Daoy (cell line): ENCODE measurements at places on chromosomes 1 and 21.
A peak's percentile ranks its signal among the peaks of the same experiment; 100 is the strongest.

- no peak for DNase-seq
These were observed 439.2 kb downstream of the PTBP2 start for GRCh38 chr1:97160818-97161217.

DNA sequence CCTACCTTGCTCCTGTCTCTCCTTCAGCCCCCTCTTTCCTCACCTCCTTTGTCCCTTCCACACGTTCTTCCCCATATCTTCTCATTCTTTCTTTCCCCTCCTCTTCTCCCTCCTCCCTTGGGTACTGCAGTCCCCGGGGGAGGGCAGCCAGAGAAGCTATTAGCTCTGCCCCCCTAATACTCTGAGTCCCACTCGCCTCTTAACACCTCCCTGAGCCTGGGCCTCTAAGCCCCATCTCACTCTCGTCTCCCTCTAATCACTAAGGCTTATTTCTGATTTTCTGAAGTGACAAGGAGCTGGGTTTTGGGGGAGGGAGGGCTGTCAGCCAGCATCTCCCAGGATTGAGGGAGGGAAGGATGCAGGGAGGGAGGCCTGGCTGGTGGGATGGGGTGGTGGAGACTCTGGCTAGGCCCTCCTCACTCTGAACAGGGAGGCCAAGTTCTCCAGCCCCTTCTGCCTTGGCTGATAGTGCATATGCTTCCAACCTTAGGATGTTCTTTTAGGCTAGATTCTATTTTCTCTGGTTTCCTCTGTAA lies 25.6 kb upstream of the DMBX1 start:
- no peak for DNase-seq

- DNase-seq, result no peak
These were observed 44.0 kb upstream of the PKN2 start for GRCh38 chr1:88640060-88640459.

DNA sequence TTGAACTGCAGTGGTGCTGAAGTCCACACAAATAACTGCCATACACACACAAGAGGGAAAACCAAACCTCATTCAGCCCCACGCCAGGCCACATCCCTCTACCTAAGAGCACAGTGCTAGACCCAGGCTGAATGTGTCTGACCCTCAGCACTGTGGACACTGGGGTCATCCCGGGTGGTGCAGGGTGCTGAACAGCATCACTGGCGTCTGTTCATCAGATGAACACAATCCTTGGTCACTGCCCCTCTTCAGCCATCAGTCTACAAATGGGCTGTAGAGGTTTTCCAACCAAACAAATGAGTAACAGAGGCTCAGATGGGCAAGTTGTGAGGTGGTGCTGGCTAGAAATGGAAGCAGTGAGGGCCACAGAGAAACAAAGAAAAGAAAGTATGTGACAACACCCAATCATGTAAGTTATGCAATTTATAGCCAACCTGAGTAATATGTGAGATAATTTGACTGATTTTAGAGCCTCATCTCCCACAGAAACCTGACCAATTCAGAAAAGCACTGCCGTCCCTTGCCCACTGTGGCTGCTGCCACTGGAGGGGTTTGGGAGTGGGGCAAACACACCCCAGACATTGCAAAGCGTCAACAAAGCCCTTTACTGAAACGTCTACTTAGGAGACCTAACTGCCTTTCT lies 27.9 kb downstream of the GNB1 start:
- DNase-seq, result no peak

GRCh38 chr1:13766592-13767564 lies 66.9 kb downstream of the PRDM2 start:
- no peak for DNase-seq

DNA sequence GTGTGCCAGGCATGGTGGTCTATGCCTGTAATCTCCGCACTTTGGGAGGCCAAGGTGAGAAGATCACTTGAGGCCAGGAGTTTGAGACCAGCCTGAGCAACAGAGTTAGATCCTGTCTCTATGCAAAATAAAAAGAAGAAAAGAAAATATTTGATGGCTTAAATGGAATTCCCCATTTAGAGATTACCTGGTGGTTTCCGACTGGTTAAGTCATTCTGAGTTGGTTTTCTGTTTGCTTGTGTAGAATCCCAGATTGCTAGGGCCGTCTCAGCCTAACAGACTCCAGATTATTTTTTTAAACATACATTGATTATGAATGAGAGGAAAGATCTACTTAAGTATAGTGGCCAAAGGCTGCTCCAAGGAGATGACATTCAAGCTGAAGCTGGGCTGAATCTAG lies 22.9 kb upstream of the LY9 start:
- DNase-seq, result no peak

GRCh38 chr1:199799116-199799515 lies 228.4 kb upstream of the NR5A2 start:
- no peak for DNase-seq

DNA sequence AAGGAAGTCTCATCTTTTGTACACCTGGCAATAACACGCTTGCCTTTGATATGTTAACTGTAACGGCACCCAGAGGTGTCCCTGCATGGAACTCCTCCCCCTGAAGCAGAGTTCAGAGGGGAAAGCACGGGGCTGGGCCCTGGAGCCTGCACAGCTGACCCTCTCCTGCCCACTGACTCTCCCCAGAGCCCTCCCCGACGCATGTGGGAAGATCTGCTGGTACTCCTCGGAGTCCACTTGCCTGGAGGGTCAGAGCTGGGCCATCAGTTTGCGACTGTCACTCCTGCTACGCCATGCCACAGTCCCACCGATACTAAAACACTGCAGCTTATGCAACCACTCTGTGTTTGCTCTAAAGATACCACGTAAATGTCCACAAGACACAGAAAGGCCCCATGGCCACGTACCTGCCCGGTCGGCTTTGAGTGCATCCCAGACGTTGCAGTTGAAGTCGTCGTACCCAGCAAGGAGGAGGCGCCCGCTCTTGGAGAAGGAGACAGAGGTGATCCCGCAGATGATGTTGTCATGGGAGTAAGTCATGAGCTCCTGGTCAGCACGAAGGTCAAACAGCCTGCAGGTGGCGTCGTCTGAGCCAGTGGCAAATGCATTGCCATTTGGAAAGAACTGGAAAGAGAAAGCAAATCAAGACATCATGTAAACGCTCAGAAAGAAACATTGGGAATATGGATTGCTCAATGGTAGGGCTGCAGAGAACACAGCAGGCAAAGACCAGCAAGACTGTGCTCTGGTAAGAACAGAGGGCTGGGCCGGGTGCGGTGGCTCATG lies 10.6 kb upstream of the NADK start:
- no peak for DNase-seq

- DNase-seq, result peak; percentile 31
These were observed 21.7 kb upstream of the IL12RB2 start for GRCh38 chr1:67285780-67286488.

GRCh38 chr1:172451002-172451443 lies 7.2 kb upstream of the PIGC start:
- DNase-seq, result peak; percentile 75

DNA sequence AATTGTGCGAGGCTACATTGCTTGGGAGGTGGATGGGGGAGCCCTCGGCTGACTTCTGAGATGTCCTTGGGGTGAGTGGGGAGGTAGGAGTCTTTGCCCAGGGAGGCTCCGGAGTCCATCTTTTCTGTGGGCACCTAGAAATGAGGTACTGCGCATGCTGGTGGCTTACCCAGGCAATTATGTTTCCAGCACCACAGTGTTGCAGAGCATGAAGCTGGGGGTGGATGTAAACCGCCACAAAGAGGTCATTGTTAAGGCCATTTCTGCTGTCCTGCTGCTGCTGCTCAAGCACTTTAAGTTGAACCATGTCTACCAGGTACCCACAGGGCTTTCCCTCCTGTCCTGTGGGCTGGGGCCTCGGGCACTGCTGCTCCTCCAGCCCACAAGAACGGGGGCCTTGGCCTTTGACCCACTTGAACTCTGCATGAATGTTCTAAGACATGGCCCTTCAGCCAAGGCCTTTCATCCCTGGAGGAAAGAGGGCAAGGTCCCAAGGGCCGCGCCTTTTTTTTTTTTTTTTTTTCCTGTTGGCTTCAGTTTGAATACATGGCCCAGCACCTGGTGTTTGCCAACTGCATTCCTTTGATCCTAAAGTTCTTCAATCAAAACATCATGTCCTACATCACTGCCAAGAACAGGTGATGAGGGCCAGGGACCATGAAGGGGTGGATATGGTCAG lies 14.6 kb downstream of the STRIP1 start:
- DNase-seq, result no peak
